ENCODE measurements at places on chromosomes 5 and 9.

DNA sequence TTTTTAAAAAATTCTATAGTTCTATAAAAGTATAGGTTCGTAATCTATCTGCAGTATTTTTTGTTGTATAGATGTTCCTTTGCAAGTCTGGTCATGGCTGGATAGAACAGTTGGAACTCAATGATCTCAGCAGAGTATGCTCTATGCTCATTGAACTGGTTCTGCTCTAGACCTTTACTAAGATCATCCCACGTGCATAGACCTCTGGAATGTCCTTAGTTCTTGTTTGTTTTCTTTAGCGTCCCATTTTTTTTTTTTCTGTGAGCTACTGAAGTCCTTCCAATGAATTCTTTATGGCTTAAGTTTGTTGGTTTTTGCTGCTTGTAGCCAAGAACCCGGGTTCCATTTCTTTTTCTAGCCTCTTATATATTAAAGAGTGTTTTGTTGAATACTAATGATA is 3.5 kb downstream of the TMEM38B start:
- DNase-seq: no peak

DNA sequence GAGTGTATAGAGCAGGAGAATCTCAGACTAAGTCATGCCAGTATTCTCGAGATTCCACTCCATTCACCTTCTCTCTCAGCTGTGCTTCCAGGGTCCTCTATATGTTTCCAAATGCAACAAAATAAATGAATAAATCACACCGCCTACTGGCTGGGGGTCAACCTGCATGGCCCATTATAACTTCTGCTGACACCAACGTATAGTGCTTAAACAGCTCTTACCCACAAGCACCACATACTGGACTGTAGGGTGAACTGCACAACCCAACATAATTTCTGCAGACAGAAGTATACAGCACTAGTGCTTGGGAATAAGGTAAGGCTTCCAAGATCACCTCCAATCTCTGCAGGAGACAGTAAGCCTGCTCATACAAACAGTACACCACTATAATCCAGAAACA is 33.1 kb upstream of the HTR4 start:
- DNase-seq: no peak

DNA sequence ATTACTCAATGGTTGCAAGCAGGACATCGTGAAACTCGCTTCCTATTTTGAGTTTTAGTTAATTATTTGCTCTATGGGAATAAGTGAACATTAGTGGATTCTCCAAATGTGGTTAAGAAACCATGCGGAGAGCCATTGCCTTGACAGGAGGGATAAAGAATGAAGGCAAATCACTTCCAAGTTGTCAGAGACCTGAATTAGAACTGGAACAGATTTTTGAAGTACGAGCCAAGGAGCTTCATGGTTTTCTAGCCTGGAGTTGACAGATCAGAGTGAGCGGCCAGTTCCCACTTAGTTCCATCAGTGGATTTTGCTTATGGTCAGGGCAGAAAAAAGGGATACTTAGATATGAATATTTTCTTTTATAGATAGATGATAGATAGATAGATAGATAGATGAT is 171.4 kb upstream of the CDH10 start:
- no peak for DNase-seq

DNA sequence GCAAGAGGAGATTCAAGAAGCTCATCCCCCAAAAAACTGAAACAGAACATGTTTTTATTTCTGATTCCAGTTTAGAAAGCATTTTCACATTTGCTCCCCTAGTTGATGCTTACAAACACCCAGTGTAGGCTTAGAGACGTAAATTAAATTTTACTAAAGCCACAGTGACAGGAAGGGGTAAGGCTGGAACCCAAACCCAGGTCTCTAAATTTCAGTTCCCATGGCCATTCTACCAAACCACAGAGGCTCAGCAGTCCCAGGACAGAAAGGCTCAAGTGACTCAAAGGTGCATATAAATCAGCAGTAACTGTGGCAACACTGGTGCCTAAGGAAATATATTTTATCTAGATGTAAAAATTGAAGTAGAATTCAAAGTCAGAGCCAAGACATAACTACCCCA is 128.7 kb downstream of the CEP120 start:
- no peak for DNase-seq

GRCh38 chr5:43152946-43153345 is 32.2 kb downstream of the ZNF131 start:
- no peak for DNase-seq

GRCh38 chr5:51386916-51387883 is 4.0 kb downstream of the ISL1 start:
- no peak for DNase-seq

DNA sequence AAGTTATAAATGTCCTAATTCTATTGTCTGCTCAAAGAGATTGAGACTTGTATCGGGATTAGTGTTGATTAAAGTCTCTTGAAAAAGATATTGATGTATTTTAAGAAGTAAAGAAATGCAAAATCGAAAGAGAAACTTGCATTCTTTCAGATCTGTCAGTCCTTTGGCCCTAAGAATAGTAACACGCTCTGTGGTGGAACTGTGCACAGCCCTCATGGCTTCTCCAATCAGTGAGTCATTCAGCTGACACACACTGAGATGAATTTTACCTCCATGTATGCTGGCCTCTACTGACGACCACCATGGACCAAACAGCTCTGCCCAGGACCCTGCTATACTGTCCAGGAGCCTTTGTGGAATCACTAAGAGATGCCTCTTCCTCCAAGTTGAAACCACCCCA is 232.4 kb downstream of the ESM1 start:
- peak; percentile 68 for DNase-seq

DNA sequence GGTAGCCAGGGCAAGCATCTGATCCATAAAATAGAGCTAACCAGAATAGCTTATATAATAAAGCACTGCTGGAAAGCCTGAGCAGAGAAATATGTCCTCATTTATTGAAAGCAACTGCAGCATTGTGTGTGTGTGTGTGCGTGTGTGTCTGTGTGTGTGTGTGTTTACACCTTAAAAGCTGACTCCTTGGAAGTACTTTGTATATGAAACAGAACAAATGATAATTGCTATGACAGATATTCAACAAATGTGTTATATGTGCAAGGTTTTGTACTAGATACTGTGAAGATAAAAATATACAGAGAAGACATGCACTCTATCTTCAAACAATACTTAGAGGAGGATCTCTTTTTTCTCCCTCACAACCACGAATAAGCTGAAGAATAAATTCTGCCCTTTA is 22.0 kb upstream of the IFNE start:
- DNase-seq: no peak

DNA sequence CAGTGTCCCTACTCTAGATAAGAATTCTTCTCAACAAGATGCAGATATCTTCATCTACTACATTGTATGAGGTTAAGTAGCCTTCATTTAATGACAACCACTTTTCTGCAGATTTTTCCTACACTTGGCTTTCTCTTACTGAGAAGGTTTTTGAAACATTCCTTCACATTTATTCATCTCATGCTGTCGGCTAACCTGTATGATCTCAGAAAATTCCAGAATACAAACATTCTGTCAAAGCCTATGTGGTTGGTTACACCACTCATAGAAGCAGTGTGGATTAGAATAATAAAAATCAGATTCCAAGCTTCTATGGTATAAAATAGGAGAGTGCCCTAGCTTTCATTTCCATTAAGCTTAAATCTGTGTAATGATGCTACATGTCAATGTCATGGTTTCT is 39.4 kb upstream of the ERCC6L2 start:
- DNase-seq: no peak

DNA sequence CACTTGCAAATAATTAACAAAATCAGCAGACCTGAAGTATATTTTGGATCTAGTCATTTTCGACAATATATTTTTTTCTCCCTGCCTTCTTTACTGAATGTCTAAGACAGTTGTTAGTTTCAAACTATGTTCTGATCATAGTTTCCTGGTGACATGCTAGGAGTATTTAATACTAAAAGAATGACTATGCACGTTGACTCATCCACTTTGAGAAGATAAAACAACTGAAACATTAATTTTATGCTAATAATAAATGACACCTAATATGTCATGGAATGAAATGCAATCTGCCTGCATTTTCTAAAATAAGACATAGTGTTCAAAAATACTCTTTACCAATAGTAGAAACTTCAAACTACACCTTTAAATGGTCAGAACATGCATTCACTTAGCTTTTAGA is 2123.7 kb upstream of the C9orf72 start:
- no peak for DNase-seq

GRCh38 chr9:2722715-2723114 is 5.4 kb downstream of the KCNV2 start:
- DNase-seq: no peak

- no peak for DNase-seq
Measured at GRCh38 chr9:120950421-120951388, 24.1 kb upstream of the TRAF1 start.

GRCh38 chr5:9156282-9156681 is 389.6 kb downstream of the SEMA5A start:
- peak; percentile 20 for DNase-seq

DNA sequence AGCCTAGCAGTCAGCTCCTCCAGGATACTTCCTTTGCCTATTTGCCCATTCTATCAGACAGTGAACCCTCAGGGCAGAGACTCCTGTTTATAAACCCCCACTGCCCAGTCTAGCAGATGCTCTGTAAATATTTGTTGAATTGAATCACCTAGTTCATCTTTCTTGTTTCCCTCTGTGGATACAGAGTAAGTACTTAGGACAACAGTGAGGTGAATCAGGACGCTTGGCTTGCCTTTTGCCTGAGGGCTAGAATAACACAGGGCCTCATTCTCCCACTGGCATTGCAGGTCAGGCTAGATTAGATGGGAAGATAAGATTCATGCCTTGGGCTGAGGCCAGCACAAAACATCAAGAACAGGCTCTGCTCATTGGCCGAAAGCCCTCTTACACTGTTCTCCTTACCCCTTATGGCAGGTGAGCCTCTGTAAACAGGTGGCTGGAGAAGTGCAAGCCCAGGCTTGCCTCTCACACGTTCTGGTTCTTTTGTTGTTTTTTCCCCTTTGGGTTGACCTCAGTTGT is 22.2 kb downstream of the TNFSF8 start:
- DNase-seq: no peak

DNA sequence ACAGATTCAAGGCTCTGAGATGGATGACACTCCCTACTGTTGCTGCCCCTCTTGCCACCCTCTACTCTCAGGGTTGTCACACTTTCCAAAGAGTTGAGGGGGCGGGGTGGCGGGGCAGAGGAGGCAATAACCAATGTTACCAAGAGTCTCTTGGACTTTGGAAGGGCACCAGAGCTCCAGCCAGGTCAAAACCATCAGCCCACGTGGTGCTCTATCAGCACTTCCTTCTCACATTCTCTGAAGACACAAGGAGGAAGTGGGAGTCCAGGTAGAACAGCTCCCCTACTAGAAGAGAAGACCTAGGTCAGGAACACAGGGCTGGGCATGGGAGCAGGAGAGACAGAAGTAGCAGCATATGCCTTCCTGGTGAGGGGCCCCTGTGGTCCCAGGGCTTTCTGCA is 33.0 kb upstream of the PIK3R1 start:
- no peak for DNase-seq

- DNase-seq: no peak
Measured at GRCh38 chr5:1547236-1547635, 23.5 kb upstream of the LPCAT1 start.

- no peak for DNase-seq
Measured at GRCh38 chr5:76662521-76662920, 39.3 kb upstream of the F2RL2 start.

DNA sequence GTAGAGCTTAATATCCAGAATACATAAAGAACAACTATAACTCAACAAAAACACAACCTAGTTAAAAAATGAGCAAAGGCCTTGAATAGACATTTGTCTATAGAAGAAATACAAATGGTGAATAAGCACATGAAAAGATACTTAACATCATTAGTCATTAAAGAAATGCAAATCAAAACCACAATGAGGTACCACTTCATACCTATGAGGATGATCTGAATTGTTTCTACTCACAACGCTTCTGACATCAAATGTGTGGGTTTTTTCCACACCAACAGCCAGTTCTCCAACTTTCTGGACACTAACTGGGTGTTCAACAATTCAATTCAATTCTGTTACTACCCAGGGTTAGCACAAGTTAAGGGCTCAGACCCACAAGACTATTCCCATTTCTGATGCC is 22.0 kb downstream of the SREK1IP1 start:
- no peak for DNase-seq

GRCh38 chr9:114015607-114016006 is 62.5 kb downstream of the AMBP start:
- no peak for DNase-seq

DNA sequence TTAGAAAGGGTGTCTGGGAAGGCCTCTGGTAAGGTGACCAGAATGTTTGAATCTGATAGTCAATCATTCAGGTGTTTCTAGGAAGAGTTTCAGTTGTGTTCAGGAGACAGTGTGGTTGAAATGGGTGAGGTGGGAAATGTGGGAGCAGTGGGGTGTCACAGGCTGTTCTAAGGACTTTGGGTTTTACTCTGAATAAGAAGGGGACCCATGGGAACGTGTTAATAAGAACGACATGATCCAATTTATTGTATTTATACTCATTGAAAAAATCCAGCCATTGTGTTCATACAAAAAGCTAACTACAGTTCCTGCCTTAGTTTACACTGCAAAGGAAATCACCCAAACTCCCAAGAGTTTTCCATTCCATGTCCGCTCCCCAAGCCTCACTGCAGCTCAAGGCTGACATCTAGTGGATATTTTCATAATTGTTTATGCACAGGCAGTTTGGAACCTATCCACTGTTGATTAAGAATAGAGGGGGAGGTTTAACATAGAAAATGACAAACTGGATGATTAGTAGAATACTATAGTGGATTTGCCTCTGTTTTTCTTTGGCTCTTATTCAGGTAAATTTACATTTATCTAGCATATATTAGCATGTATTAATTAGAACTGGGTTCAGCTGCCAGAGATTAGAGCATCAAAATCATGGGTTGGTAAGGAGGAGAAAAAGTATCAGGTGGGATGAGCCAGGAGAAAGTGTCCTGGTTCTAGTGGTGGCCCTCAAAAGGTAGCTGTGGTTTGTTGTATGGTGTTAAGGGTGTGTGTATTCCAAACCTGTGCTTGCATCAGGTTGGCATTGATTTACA is 17.7 kb downstream of the CAVIN4 start:
- peak; percentile 53 for DNase-seq

- DNase-seq: no peak
Measured at GRCh38 chr9:1505489-1505888, 455.3 kb downstream of the DMRT2 start.

GRCh38 chr5:133544346-133544745 is 68.0 kb downstream of the FSTL4 start:
- DNase-seq: no peak

- DNase-seq: no peak
Measured at GRCh38 chr5:175814691-175815090, 56.7 kb upstream of the CPLX2 start.

GRCh38 chr5:168992016-168992415 is 308.9 kb downstream of the SLIT3 start:
- no peak for DNase-seq
